ENCODE measurements at places on chromosomes 4 and X.

DNA sequence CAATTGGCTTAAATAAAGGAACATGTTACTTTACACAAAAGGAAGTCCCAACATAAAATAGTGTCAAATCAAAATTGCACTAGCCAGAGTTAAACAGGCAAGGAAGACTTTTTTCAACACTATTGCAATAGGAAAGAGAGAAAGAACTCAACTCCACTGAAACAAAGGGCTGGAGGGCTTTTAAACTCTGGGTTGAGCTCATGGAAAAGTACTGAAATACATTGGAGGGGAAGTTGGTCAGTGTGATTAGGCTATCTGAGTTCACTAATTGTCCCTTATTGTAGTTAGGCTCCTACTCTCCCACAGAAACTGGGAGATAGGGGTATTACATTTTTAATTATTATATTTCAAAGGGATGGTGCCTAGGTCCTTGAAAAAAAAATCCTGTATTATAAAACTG, 491.2 kb upstream of the LCORL start:
- no peak for DNase-seq

- no peak for DNase-seq
Observed at GRCh38 chr4:86816501-86817273, 32.5 kb downstream of the SLC10A6 start.

GRCh38 chr4:81528200-81528599, 56.5 kb upstream of the RASGEF1B start:
- DNase-seq = no peak

GRCh38 chr4:145819101-145819852, 119.3 kb downstream of the ZNF827 start:
- no peak for DNase-seq

GRCh38 chrX:154321594-154321993, 26.0 kb downstream of the TKTL1 start:
- DNase-seq = no peak
